ENCODE measurements at places on chromosomes 5 and 9. TPM values are rescaled to one million over a fixed set of nuclear protein-coding genes. Genes with fewer than 3 reads are reported as not detected.

Gene BAAT
- total RNA-seq, result not detected

Gene OTP
- not detected for total RNA-seq

Gene IFNK
- not detected for total RNA-seq

Gene RGS14
- 2.0 TPM for total RNA-seq

Gene LCN10
- total RNA-seq, result 10.6 TPM

Gene ENTREP1
- 21.3 TPM for total RNA-seq

Gene IL5
- total RNA-seq, result not detected

Gene HAVCR1
- total RNA-seq, result 0.17 TPM

Gene ZNF79
- total RNA-seq, result 7.4 TPM

Gene TSLP
- total RNA-seq, result 7.2 TPM

Gene ITK
- total RNA-seq, result 0.99 TPM

Gene TEX48
- not detected for total RNA-seq

Gene JAKMIP2
- total RNA-seq, result 0.50 TPM

Gene CFAP77
- total RNA-seq, result 2.4 TPM

Gene SH3RF2
- 350 TPM for total RNA-seq

Gene DOCK8
- total RNA-seq, result 5.7 TPM

Gene TMC1
- total RNA-seq, result not detected

Gene SCGB3A1
- total RNA-seq, result not detected

Gene PIK3R1
- 119 TPM for total RNA-seq

Gene PCDHGB5
- total RNA-seq, result 6.4 TPM

Gene ZNF462
- 23.0 TPM for total RNA-seq

Gene PCDHGA2
- 6.0 TPM for total RNA-seq

Gene PCDHGB4
- 5.4 TPM for total RNA-seq

Gene CXCL14
- total RNA-seq, result 1.3 TPM

Gene FIBCD1
- 0.40 TPM for total RNA-seq

Gene SURF6
- total RNA-seq, result 11.9 TPM
